IMR-90 (cell line): ENCODE measurements at places on chromosomes 1 and 21. TPM values are rescaled to one million over a fixed set of nuclear protein-coding genes. Genes with fewer than 3 reads are reported as not detected.

GRCh38 chr1:189939967-189940366, 537.7 kb downstream of the BRINP3 start:
- DNase-seq, result peak; percentile 78
- H3K27ac ChIP-seq, result no peak overlapping the region
- H3K4me3 ChIP-seq, result no peak overlapping the region
- H3K27me3 ChIP-seq, result no peaks in the 10 kb centered on the region
- no peaks in the 10 kb centered on the region for H3K36me3 ChIP-seq
- no peaks in the 10 kb centered on the region for H3K4me1 ChIP-seq

GRCh38 chr1:112688781-112689193, 14.3 kb downstream of the MOV10 start:
- no peak for DNase-seq
- no peaks in the 10 kb centered on the region; the same call in none of the 2 replicates for H3K4me1 ChIP-seq
- H3K27me3 ChIP-seq, result no peaks in the 10 kb centered on the region
- peaks cover 33% of the 10 kb centered on the region for H3K36me3 ChIP-seq
- no peak overlapping the region for H3K27ac ChIP-seq

Gene GFI1
- total RNA-seq, result under 0.01 TPM in 2 replicates

GRCh38 chr1:73800376-73800775, 397.6 kb downstream of the LRRIQ3 start:
- DNase-seq, result no peak
- no peaks in the 10 kb centered on the region for H3K27me3 ChIP-seq
- H3K4me1 ChIP-seq, result no peaks in the 10 kb centered on the region
- no peak overlapping the region for H3K27ac ChIP-seq
- no peaks in the 10 kb centered on the region for H3K36me3 ChIP-seq

Gene ILF2
- 405 and 504 TPM in 2 replicates for total RNA-seq

Gene SPRR2B
- total RNA-seq, result not detected in 2 replicates

- H3K27me3 ChIP-seq, result no peaks in the 10 kb centered on the region
- no peaks in the 10 kb centered on the region for H3K36me3 ChIP-seq
- no peak for DNase-seq
- no peaks in the 10 kb centered on the region for H3K4me1 ChIP-seq
- no peak overlapping the region for H3K27ac ChIP-seq
Measured at GRCh38 chr1:152348447-152348846, 11.4 kb downstream of the FLG2 start.

Gene GBP5
- total RNA-seq, result not detected in 2 replicates

Gene CELSR2
- 1.1 and 1.3 TPM in 2 replicates for total RNA-seq

GRCh38 chr1:228375578-228376261, 30.9 kb downstream of the TRIM11 start:
- no peak for DNase-seq
- H3K27ac ChIP-seq, result peak overlapping the region; percentile 65; the same call in 1 of the 2 replicates
- H3K4me3 ChIP-seq, result no peak overlapping the region
- no peaks in the 10 kb centered on the region for H3K27me3 ChIP-seq
- H3K36me3 ChIP-seq, result peaks cover 3% of the 10 kb centered on the region; the same call in 1 of the 2 replicates

DNA sequence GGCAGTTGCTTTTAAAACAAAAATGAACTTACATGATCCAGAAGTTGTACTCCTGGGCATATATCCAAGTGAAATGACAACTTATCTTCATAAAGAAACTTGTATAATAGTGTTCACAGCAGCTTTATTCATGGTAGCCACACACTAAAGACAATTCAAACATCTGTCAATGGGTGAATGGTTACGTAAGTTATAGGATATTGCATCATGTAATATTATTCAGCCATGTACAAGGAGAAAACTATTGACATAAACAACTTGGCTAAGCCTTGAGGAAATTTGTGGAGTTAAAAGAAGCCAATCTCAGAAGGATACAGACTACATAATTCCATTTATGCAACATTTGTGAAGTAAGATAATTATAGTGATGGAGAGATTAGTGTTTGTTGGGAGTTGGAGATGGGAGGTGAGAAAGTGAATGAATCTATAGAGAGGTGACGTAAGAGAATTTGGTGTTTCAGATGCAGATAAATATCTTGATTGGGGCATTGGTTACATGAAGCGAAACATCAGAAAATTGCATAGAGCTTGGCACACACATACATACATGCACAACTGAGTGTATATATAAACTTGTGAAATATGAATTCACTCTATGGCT, 49.9 kb upstream of the GRIK1 start:
- no peaks in the 10 kb centered on the region for H3K4me1 ChIP-seq
- no peaks in the 10 kb centered on the region for H3K36me3 ChIP-seq
- H3K27ac ChIP-seq, result no peak overlapping the region
- H3K4me3 ChIP-seq, result no peak overlapping the region

DNA sequence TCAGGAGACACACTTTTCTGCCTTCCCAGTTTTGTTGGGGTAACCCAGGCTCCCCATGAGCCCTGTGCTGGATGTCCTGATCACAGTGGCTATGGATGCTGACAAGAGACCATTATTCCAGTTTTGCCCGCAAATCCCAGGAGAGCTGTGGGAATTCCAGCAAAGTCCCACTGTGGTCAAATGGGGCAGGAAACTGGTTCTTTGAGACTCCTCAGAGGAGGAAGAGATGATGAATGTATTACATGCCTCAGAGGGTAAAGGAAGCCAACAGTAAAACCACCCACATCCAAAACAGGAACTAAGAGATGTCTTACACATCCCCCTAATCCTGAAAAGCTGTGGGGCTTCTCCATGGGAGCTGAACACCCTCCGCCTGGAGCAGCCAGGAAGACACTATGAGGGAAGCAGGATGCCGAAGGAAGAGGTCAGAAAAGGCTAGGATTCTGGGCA, 12.8 kb upstream of the MPZL1 start:
- no peaks in the 10 kb centered on the region for H3K36me3 ChIP-seq
- H3K27me3 ChIP-seq, result peaks cover 29% of the 10 kb centered on the region
- H3K4me3 ChIP-seq, result no peak overlapping the region

GRCh38 chr1:159678939-159679338, 35.5 kb downstream of the CRP start:
- H3K27ac ChIP-seq, result no peak overlapping the region
- no peak for DNase-seq
- H3K4me3 ChIP-seq, result no peak overlapping the region
- H3K36me3 ChIP-seq, result no peaks in the 10 kb centered on the region
